Articular chondrocyte of knee joint (primary cell): ENCODE measurements at places on chromosomes 3 and 15. TPM values are rescaled to one million over a fixed set of nuclear protein-coding genes. Genes with fewer than 3 reads are reported as not detected.

ADGRG7 gene
- total RNA-seq, result 0.11 TPM in 1 of 2 replicates, not detected in the other

FBXO40 gene
- total RNA-seq, result not detected in 2 replicates

IMPG2 gene
- total RNA-seq, result 0.39 and 0.54 TPM in 2 replicates

TMEM212 gene
- total RNA-seq, result not detected in 2 replicates

CCDC54 gene
- total RNA-seq, result not detected in 2 replicates

MEIS2 gene
- total RNA-seq, result 13.9 and 15.8 TPM in 2 replicates

TUSC7 gene
- total RNA-seq, result not detected in 2 replicates

RETNLB gene
- not detected in 2 replicates for total RNA-seq

IL20RB gene
- 0.65 and 0.91 TPM in 2 replicates for total RNA-seq

ADAMTS9 gene
- total RNA-seq, result 4.6 and 7.5 TPM in 2 replicates

CLDN16 gene
- total RNA-seq, result not detected in 2 replicates

CLDN18 gene
- total RNA-seq, result under 0.01 TPM in 1 of 2 replicates, not detected in the other

GPR87 gene
- 0.11 TPM in 1 of 2 replicates, not detected in the other for total RNA-seq

ANKUB1 gene
- not detected in 2 replicates for total RNA-seq

STRC gene
- total RNA-seq, result 0.26 and 0.32 TPM in 2 replicates

C3orf70 gene
- 1.5 and 3.9 TPM in 2 replicates for total RNA-seq

ITIH4 gene
- total RNA-seq, result 2.7 and 4.7 TPM in 2 replicates

IGSF10 gene
- 6.9 and 7.2 TPM in 2 replicates for total RNA-seq

RTP1 gene
- not detected in 2 replicates for total RNA-seq
